ENCODE measurements at places on chromosomes 3 and 15.
A peak's percentile ranks its signal among the peaks of the same experiment; 100 is the strongest.

GRCh38 chr3:45135959-45136358, 10.2 kb downstream of the CDCP1 start:
- DNase-seq = no peak

GRCh38 chr3:57777774-57778173, 21.7 kb downstream of the SLMAP start:
- DNase-seq = no peak

GRCh38 chr3:177478170-177478867, 281.0 kb upstream of the TBL1XR1 start:
- peak; percentile 98 for DNase-seq

DNA sequence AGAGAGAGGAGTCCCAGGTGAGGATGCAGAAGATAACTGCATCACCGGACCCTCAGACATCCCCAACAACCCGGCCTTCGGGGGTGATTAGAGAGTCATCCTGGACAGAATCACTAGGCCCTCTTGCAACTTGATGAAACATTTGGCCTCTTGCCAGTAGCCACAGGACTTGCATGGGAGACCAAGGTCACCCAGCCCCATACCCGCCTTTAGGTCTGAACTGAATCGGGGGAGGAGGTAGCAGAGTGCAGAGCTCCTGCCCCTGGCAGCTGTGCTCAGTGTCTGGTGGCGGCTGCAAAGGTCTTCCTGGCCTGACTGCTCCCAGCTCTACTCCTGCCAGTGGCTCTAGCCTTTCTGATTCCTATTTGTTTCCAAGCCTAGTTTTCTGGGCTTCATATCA, 12.4 kb downstream of the PIF1 start:
- DNase-seq = no peak
